ENCODE measurements at places on chromosomes 4 and X.

DNA sequence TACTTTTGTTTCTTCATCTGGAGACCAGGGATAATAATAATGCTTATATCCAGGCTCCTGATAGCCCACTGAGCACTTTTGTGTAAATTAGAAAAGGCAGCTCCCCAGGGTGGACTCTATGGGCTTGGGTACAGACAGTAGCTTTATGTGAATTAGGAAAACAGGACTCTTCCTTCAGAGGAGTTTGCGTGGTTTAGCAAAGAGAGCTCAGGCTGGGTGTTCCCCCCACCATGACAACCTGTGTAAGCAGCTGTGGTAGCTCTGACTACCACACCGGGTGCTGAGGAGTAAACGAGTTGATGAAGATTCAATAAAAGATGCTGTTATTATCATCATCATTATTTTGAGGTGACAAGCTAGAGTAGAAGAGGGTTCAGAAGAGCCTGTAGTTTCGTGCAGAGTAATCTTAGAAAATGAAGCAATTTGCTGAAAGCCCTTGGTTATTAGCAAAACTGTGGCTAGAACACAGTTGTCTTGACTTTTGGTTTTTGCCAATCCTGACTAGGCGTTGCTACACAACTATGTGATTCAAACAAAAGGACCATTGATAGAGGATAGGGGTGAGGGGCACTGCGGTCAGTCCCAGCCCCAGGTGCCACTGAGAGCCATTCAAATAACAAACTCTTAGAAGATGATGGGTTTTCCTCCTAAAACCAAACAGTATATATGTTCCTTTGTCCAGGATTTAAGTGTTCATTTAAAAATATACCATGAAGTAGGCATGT lies 60.6 kb upstream of the LIMCH1 start:
- DNase-seq: no peak

- DNase-seq: no peak
These were observed 1433.8 kb upstream of the TENM3 start for GRCh38 chr4:180809439-180809838.

DNA sequence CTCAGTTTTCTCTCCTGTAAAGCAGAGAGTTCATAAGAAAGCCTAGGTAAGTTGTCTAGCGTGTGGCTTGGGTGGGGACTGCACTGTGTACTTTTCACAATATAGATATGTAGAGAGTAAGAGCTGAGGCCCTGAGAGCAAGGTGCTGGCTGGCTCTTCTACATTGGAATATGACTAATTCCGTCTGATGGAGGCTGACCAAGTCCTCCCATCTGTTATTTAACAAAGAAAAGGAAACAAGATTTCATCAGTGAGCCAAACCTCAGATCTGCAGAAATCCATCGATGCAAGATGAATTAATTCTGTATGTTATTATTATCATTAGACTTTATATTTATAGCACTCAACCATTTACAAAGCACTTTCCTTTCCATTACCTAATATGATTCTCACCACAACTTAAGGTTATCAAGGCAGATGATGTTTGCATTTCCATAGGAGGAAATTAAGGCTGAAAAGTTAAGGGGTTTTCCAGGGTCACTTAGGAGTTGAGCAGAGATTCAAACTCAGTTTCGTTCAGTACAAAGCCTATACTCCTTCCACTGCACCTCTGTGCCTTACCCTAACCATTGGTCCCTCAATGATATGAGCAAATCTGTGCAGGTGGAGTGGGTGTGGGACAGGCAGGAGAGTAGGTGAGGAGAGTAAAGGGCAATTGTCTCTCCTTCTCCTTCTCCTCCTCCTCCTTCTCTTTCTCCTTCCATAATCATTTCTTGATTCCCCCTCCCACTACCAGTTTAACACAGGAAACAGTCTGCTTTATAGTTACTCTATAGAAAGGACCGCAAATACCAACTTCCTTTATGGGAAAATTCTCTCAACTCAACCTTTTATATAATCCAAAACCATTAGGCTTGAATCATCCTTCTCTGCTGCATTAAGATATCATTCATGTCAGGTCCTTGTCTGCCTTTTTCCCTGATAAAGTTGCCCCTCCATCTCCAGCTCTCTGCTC lies 27.6 kb upstream of the SRD5A3 start:
- no peak for DNase-seq

DNA sequence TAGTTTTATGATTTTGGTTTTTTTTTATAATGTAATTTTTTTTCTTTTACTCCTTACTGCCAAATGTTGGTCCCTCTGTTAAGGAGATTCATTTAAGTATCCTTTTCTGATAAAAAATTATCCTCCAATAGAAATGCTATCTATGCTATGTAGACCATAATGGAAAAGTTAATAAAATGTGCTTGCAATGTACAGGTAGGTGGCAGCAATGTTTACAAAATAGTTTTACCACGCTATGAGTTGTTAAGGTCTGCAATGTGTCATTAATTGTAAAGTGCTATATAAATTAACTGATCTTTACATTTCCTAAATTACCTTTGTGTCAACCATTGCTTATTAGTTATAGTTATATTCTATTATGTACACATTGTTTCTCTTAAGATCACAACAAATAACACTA lies 3.8 kb upstream of the CENPC start:
- DNase-seq: peak; percentile 10

GRCh38 chr4:153539422-153539821 lies 73.3 kb downstream of the TMEM131L start:
- DNase-seq: no peak

GRCh38 chrX:13652287-13652793 lies 601 bp upstream of the TCEANC start:
- no peak for DNase-seq

DNA sequence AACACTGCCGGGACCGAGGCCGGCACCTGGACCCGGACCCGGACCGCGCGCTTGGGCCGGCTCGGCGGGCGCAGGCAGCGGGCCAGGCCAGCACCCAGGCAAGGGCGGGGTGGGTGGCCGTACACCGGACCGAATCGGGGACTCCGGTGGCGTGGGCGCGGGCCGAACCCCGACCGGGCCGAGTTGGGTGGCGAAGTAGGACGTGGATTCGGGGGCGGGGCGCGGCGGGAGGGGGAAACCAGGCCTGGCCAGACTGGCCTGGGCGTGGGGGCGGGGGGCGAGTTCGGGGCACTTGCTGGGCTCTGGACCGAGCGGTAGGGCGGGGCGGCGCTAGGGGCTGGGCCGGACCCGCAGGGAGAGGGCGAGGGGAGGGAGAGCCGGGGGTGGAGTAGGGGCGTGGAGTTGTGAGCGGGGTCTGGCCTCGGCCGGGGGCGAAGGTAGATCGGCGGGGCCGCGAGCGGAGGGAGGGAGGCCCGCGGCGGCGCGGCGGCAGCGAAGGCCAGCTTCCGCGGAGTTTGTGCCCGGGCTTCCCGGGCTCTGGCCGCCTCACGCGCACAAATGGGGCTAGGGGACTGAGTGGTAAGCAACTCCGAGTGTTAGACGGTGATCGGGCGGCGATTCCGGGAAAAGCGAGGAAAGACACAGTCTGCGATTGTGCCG lies 1.8 kb upstream of the BCORL1 start:
- DNase-seq: no peak

GRCh38 chr4:42278709-42279324 lies 118.5 kb upstream of the SHISA3 start:
- DNase-seq: no peak
